ENCODE measurements at places on chromosomes 2 and 18.

GRCh38 chr2:238527565-238527964 is 100.8 kb downstream of the ASB1 start:
- no peak for DNase-seq

DNA sequence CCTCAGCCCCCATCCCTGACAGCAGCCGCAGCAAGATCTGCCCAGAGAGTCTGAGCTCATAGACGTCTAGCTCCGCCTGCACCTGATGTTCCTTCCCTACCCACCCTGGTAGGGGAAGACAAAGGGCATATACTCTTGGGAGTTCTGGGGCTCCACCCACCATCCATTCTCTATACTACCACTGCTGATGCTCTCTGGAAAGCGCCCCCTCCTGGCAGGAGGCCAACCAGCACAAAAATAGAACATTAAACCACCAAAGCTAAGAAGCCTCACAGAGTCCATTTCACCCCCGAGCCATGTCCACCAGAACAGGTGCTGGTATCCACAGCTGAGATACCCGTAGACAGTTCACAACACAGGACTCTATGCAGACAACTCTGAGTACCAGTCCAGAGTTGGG is 662.6 kb upstream of the FAM98A start:
- no peak for DNase-seq

DNA sequence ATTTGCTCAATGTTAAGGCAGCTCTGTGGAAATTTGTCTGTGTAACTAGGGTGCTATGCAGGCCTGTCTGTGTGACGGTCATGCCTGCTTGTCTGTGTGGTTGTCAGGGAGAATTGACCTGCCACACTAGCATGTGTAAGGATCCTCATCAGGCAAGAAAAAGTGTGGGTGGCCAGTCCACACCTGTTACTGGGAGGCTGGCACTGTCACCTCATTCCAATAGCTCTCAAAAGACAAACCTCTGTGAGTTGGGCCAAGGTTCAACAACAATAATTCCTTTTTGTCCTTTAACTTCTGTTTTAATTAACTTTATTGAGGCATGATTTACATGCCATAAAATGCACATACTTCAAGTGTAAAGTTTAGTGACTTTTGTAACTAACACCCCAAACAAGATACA is 4.2 kb upstream of the MARCO start:
- no peak for DNase-seq

GRCh38 chr18:49139766-49140165 is 189.0 kb upstream of the SMAD7 start:
- no peak for DNase-seq

DNA sequence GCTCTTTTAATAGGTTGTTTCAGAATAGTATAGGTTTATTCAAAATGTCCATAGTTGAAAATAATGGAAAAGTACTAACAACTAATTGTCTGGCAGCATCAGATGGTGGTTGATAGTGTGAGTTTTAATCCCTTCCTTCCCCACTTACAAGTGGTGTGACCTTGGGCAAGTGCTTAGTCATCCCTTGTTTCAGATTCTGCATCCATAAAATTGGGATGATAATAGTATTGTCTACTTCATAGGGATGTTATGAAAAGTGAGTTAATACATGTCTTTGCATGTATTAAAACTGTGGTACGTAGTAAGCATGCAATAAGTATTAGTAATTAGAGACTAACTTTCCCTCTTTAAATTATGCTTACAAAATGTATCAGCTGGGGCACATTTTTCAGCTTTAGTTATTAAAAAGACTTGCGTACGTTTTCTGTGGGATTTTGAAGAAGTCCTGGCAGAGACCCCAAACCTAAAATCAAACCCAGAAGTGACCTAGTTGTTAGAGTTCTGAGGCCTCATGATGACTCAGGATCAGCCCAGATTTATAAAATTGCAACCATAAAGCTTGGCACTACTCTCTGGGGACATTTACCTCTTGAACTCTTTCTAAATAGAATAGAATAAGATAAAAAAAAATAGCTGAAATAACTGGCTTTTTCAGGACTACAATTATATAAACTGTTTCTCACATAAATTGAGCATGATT is 8.6 kb downstream of the ITGA4 start:
- no peak for DNase-seq

- no peak for DNase-seq
Measured at GRCh38 chr2:109032229-109032820, 43.3 kb upstream of the EDAR start.

GRCh38 chr2:40242315-40242714 is 209.6 kb downstream of the SLC8A1 start:
- DNase-seq: no peak

DNA sequence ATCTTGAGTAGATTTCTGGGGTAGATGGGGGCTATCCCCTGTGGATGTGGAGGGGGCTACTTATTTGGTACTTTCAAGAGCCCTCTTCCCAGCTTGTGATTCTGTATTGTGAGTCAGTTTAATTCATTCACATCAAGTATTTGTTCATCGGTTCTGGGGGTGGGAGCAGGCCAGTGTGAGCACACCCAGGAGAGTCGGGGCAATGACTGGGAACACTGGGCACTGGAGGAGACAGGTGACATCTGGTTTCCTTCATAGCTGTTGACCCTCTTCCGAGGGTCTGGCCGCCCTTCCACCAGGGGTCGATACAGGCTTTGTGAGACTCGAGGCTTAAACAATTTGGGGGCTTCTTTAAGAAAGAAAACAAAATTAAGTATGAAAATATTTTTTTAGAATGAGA is 2.5 kb upstream of the TOGARAM2 start:
- no peak for DNase-seq

- no peak for DNase-seq
Measured at GRCh38 chr2:140355511-140356090, 1575.4 kb upstream of the NXPH2 start.

GRCh38 chr18:43161528-43161927 is 46.0 kb upstream of the RIT2 start:
- no peak for DNase-seq

GRCh38 chr2:161332371-161332967 is 24.2 kb downstream of the PSMD14 start:
- no peak for DNase-seq

DNA sequence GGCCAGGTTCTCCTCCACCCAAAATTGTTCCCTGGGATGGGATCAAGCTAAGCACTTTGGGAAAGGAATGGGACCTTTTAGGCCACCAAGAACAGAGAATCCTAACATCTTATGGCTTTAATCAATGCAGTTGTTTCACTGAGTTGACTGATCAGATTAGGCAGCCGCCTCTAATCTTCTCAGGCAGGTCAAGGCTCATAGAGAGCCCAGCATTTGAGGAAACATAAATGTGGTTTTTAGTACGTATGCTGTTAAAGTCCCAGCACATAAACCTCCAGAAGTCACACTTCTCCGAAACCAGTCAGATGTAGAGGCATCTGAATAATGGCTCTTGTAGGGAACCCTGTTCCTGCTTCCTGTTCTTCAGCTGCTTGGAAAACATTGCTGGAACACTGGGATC is 99.5 kb upstream of the RMDN2 start:
- no peak for DNase-seq

- no peak for DNase-seq
Measured at GRCh38 chr2:128549094-128549493, 230.4 kb upstream of the HS6ST1 start.

DNA sequence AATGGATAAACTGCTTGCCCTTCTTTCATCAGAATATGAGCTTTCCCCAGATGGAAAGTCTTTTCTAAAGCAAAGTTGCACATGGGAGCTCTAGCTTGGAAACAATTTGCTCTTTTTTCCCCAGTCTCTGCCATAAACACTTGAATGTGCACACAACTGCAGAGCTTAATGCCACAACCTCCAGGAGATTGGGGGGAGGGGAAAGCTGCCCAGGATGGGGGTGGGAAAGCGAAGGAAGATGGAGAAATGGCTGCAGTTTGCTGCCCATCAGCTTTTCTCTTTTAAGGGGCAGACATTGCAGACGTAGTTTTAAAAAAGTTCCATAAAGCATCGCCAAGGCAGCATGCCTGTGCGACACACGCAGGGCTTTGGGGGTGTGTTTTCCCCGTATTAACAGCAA is 1.5 kb downstream of the ACKR3 start:
- DNase-seq: no peak

DNA sequence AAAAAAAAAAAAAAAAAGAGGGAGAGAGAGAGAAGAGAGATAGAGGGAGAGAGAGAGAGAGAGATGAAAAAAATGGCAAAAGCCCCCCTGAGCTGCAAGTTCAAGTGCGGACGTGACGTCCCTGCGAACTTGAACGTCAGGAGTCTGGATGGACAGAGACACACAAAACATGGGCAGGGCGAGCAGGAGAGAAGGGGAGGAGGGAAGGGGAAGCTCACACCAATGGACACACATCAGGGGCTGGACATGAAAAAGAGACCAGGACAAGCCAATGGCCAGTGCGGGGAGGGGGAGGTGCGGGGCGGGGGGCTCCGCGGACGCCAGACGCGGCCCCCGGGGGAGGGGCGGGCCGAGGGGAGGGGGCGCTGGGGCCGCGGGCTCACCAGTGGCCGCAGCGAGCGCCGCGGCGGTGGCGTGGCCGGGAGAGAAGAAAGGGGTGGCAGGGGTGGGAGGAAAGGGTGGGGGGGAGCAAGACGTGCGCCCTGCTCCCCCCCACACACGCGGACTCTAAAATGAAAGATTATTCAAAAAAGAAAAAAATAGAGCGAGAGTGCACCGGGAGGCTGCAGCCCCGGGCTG is at the start of gene BCL11A:
Gene BCL11A, minus strand, starts transcription at position 160 of the 579 bp plus-strand sequence. CDS start 384 bp downstream, outside the sequence.
- DNase-seq: peak; percentile 75

GRCh38 chr2:133218204-133218603 is 350.1 kb downstream of the NCKAP5 start:
- DNase-seq: no peak

- no peak for DNase-seq
Measured at GRCh38 chr2:75716406-75716805, 5.7 kb upstream of the GCFC2 start.

DNA sequence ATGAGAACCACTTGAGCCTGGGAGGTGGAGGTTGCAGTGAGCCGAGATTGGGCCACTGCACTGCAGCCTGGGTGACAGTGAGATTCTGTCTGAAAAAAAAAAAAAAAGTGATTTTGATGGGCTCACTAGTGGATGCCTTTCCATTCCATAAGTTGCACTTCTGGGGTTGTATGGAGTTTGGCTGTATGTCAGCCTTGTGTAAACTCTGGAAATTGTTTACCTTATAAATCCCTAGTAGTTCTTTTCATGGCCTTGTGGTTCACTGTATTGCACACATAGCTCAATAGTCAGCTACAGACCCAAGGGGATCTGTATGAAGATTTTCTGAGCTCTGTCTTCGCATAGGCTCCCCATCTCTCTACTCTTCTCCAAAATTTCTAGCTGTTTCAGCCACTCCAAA is 131.9 kb downstream of the SOX11 start:
- no peak for DNase-seq

- no peak for DNase-seq
Measured at GRCh38 chr2:88443353-88443938, 9.0 kb downstream of the FOXI3 start.

- DNase-seq: no peak
Measured at GRCh38 chr18:80194874-80195570, 52.3 kb downstream of the PARD6G start.

DNA sequence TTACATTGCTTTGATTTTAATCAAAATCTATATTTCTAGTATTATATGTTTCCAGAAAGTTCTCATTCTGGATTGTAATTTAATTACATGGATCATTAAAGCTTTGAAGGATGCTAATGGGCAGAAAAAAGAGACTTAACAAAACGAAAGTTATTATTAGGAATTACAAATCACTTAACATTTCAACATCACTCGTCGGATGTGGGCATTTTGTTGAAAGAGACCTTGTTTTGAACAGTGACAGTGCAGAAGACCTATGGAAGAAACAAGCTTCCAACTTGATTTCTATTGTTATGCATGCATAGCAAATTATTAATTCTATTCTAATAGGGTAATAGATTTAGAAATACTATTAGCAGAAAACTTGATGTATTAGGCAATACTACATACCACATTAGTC is 31.4 kb upstream of the DARS1 start:
- DNase-seq: no peak

DNA sequence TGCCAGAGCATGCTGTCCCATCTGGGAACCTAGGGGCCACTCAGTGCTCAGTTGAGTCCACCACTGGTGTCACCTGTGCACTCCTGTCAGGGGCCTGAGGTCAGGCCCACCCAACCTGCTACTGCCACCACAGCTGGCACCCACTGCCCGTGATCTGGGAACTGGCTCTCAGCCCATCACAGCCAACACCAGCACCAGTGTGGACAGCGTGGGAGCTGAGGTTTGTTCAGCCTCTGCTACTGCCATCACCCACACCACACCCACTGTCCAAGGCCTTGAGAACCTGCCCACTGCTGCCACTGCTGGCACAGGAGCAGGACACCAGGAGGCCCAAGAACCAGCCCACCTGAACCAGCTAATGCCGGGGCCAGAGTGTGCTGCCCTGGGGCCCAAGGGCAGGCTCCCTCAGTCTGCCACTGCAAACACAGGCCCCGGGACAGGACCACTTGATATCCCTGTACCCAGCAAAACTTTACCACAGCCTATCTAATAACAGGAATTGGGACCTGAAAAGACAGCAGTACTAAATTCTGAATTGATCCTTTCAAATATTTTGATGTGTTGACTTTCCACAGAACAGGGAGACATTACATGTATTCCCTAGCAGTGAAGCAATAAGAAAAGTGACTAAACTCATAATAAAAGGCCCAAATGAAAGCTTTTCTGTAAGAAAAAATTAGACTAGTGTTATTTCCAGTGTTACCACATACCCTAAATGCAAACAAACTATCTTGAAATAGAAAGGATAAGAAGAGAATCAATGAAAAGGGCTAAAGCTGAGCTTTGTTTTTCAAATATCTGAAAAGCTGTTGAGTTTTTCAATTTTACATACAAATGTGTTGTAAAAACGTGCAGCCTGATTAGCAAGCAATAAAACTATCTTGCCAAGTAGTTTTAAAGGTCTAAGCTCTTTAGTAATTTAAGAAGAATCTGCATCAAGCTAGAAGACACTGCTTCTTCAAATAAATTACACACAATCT is 640.7 kb downstream of the METTL4 start:
- DNase-seq: no peak

GRCh38 chr2:1024981-1025380 is 74.3 kb downstream of the SNTG2 start:
- no peak for DNase-seq

DNA sequence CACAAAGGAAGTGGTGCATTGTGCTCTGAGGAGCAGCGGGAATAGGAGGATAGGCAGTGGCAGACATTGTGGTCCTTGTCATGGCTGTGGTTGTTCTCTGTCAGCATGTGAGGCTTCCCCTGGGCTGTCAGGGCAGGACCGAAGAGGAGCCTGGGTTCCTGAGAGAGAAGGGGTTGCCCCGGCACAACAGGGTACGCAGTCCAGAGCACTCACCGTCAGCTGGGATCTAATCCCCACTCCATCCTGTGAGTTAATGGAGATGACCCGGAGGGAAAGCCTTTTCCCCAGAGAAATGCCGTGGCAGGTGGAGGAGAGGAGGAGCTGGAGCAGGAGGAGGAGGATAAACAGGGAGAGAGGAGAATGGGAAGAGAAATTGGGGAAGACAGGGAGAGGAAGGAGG is 396.7 kb upstream of the HS6ST1 start:
- DNase-seq: no peak

- no peak for DNase-seq
Measured at GRCh38 chr2:239167766-239168444, 232.9 kb downstream of the HDAC4 start.

All from LoVo (cell line).